Muscle of arm (tissue), 14 donors: ENCODE measurements at places on chromosomes 2 and 18. TPM values are rescaled to one million over a fixed set of nuclear protein-coding genes. Genes with fewer than 3 reads are reported as not detected.

- no peak for DNase-seq
Observed at GRCh38 chr2:221343524-221343923, 228.6 kb downstream of the EPHA4 start.

- DNase-seq, result no peak
Observed at GRCh38 chr2:238691596-238692491, 156.0 kb upstream of the TWIST2 start.

GRCh38 chr2:197969391-197969893 is 165.0 kb downstream of the PLCL1 start:
- DNase-seq, result no peak

GRCh38 chr2:109260886-109261700 is 132.1 kb downstream of the SH3RF3 start:
- no peak for DNase-seq

- no peak for DNase-seq
Observed at GRCh38 chr2:10398496-10398895, 49.6 kb downstream of the ODC1 start.

DNA sequence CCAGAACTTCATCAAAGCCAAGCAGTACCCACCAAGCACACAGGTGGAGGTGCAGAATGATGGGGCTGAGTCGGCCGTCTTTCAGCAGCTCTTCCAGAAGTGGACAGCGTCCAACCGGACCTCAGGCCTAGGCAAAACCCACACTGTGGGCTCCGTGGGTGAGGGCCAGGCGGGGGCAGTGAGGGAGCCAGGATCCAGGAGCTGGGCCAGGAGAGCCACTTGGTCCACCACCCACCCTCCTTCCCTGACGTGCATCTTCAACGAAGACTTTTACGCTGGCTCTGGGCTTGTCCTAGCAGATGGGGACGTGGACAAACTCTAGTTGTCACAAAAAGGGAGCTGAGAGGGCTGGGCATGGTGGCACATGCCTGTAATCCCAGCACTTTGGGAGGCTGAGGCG is 11.8 kb downstream of the VIL1 start:
- DNase-seq, result no peak

DNA sequence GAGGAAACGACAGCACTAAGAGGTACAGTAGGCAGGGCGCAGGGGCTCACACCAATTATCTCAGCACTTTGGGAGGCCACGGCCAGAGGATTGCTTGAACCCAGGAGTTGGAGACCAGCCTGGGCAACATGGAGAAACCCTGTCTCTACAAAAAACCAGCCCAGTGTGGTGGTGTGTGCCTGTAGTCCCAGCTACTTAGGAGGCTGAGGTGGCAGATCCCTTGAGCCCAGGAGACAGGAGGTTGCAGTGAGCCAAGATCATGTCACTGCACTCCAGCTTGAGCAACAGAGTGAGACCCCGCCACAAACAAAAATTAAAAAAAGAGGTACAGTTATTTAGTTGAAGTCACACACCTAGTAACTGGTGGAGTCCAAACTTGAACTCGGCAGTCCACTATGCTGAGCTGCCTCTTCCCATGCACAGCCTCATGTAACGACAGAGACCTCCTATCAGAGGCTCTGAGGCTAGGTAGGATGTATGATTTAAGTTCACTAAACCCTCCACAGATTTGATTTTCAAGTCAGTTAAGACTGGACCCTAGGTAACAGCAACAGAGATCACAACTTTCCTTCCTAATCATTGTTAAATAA is 8.7 kb downstream of the STK17B start:
- DNase-seq, result no peak

DNA sequence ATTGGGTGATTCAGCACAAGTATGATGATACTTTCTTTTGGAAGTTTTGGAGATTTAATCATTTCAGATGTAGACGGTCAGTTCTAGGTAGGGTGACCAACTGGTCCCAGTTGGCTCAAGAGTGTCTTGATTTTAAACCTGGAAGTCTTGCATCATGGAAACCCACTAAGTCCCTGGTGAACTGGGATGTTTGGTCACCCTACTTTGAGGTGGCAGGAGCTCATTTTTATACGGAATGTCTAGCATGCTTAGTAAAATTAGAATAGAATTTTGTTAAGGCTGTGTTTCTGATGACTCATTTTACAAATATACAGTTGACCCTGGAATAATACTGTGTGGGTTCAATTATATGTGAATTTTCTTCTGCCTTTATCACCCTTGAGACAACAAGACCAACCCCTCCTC is 61.5 kb upstream of the DOCK10 start:
- DNase-seq, result no peak

GRCh38 chr2:64543008-64543697 is 19.0 kb downstream of the AFTPH start:
- DNase-seq, result no peak

GRCh38 chr2:37857575-37858399 is 67.3 kb upstream of the RMDN2 start:
- DNase-seq, result no peak

GRCh38 chr2:30026091-30027055 is 105.0 kb upstream of the ALK start:
- DNase-seq, result peak; percentile 22

DNA sequence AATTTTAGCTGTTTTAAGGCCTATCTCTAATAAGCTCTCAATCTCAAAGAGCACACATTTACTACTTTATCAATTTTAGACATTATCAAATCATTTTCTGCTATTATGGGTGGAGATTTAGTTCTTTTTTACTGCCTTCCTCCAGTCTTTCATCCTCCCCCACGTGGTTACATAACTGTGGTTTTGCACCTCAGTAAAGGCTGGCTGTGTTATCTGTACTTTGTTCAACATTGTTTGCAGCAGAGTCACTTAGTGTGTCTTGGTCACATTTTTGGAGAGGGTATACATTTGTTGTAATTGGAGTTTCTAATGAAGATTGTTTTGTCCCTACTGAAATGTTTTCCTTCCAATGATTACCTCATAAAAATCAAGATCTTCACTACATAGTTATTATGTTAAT is 549.6 kb upstream of the CELF4 start:
- DNase-seq, result no peak

GRCh38 chr2:203867561-203868200 is at the start of gene CTLA4:
CTLA4 (plus strand) TSS chr2:203867771; CDS start chr2:203867943, 172 bp downstream.
- no peak for DNase-seq

DNA sequence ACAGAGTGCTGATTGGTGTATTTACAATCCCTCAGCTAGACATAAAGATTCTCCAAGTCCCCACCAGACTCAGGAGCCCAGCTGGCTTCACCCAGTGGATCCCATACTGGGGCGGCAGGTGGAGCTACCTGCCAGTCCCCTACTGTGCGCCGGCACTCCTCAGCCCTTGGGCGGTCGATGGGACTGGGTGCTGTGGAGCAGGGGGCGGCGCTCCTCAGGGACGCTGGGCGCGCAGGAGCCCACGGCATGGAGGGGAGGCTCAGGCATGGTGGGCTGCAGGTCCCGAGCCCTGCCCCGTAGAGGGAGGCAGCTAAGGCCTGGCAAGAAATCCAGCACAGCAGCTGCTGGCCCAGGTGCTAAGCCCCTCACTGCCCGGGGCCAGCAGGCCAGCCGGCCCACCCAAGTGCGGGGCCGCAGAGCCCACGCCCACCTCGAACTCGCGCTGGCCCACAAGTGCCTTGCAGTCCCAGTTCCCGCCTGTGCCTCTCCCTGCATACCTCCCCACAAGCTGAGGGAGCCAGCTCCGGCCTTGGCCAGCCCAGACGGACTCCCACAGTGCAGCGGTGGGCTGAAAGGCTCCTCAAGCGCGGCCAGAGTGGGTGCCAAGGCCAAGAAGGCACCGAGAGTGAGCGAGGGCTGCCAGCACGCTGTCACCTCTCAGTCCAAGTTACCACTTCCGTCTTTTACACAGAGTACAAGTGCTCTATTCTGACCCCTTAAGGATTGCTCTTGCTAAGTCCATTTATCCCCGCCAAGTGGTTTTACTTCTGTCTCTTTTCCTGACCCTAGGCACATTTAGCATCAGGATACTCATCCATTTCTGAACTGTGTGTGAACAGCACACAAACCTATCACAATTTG is 1.7 kb upstream of the RPE start:
- no peak for DNase-seq

- no peak for DNase-seq
Observed at GRCh38 chr2:9053534-9053931, 50.0 kb upstream of the MBOAT2 start.

DNA sequence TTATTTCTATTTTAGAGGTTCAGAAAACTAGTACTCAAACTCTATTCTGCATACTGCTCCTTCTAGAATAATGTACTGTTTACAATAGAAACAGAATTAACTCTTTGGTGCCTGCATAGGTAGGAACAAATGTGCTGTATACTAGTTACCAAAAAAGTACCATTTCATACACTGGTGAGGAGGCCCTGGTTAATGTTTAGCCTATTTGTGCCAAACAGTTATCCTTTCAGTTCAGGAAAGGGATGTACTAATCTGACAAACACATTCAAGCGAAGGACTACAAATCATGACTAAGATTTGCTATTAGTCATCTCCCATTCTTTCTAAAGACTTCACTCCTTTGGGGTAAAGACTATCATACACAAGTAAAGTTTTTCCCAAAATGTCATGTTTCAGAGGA is 47.4 kb downstream of the EXOC6B start:
- DNase-seq, result no peak

DNA sequence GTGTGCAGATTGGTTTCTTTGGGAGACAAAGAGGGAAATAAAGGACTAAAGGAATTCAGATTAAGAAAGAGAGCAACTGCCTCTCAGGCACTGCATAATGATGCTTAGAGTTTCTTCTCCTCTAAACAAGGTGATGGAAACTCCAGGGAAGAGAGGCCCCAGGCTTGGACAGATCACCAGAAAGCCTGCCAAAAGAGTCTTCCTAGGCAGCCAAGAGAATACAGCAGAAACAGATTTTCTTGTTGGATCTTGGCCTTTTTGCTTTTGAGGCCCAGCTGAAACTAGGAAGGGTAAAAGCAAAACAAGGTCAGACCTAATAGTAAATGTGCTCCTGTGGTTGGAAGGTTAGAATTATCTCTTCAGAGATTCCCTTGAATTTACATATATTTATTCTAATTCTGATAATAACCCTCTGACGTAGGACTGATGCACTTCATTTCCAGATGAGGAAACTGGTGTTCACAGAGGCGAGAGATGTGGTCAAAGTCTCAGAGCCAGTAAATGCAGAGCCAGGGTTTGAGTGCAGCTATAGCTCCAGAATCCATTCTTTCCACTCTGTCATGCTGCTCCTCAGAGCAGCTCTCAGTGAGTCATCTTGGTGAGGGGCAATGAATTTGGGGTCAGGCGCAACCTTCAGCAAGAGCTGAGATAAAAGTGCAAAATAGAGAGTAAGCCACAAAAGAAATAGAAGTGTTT is 142.3 kb upstream of the FBXO11 start:
- DNase-seq, result peak; percentile 86

GRCh38 chr2:48423376-48423775 is 106.6 kb upstream of the STON1 start:
- DNase-seq, result no peak

GRCh38 chr2:88227446-88227845 is 57.3 kb downstream of the THNSL2 start:
- DNase-seq, result no peak

GRCh38 chr18:71036783-71037182 is 747.9 kb downstream of the SOCS6 start:
- no peak for DNase-seq

DNA sequence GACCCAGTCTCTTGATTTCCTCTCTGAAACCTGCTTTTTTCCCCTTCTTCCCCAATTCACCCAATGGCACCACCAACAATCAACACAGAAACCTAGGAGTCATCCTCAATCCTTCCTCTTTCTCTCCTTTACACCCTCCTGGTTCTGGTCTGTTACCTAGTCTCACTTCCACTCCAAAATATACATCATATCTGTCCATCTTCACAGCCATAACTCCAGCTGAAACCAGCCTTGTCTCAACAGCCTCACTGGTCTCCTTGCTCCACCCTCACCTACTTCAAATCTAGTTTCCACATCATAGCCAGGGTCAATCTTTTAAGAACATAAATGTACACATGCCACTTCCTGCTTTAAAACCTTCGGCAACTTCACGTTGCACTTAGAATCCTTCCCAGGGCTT is 11.8 kb upstream of the TWSG1 start:
- DNase-seq, result no peak

GRCh38 chr2:238158509-238159070 is at the start of gene ERFE:
ERFE (plus strand) TSS chr2:238158970; CDS start chr2:238159008, 38 bp downstream.
- peak; percentile 29 for DNase-seq

Gene STAT4
- 3.8 TPM for polyA plus RNA-seq

Gene TMEM37
- 34.7 TPM for polyA plus RNA-seq

Gene MAL
- polyA plus RNA-seq, result 4.5 TPM

Gene HOXD3
- polyA plus RNA-seq, result 4.8 TPM

Gene PDE11A
- 0.63 TPM for polyA plus RNA-seq

Gene FAM228A
- polyA plus RNA-seq, result 0.23 TPM

Gene REV1
- polyA plus RNA-seq, result 32.5 TPM

Gene ICA1L
- 18.1 TPM for polyA plus RNA-seq

Gene RIT2
- not detected for polyA plus RNA-seq
